ENCODE measurements at places on chromosomes 3 and 15.

DNA sequence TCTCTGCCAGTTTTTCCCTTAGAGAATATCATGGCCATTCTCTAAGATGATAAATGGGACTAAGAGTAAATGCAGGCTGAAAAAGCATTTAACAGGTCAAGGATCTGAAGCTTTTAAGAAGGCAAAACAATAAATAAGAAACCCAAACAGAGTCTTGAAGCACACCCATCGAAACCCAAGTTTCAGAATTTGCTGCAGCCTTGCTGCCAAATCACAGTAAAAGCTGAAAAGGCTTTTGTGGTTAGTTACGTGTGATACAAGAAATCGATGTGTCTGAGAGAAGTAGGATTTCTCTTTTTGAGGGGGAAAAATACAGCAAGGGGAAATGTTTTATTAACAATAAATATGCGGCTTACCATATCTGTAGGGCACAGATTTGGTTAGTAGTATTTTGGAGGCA lies 92.0 kb downstream of the IGF1R start:
- no peak for DNase-seq

DNA sequence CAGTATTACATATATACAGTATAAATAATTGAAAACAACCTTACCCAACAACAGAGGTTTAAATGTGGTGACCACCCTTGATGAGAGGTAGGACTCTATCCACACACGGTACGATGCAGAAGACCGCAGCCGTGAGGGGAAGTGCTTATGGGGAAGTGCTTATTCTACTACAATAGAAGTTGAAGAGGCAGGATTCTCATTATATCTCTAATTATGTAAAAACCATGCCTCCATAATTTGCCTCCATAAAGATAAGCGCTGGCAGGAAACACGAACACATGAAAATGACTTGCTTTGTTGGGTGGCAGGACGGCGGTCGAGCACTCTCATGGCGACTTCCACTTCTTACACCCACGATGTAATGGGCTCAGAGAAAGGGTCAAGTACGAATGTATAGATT lies 7.2 kb upstream of the MUC13 start:
- DNase-seq: no peak

DNA sequence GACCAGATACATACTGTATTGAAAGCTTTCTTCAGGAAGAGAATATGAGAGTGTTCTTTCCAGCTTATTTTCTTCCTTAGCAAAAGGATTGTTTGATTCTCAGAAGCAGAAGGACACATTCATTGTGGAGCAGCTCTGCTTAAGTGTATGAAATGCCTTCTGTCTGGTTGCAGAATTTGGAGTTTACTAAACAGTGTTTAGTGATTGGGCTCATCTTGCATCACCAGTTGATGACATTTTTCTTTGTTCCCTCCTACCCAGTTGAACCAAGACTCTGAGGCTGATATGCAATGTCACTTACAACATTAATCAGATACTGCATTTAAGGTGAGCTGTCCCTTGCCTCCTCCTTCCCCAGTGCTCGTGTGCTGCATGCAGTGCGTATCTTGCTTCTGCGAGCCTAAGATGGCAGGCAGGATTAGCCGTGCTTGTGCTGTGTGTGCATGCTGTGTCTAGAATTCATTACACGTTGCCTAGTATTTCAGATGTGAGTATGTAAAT lies 18.4 kb downstream of the ZBTB38 start:
- DNase-seq: peak; percentile 57

GRCh38 chr3:194691481-194692283 lies 6.0 kb downstream of the FAM43A start:
- DNase-seq: peak; percentile 32

- DNase-seq: no peak
Observed at GRCh38 chr3:81375921-81376320, 385.5 kb downstream of the GBE1 start.

DNA sequence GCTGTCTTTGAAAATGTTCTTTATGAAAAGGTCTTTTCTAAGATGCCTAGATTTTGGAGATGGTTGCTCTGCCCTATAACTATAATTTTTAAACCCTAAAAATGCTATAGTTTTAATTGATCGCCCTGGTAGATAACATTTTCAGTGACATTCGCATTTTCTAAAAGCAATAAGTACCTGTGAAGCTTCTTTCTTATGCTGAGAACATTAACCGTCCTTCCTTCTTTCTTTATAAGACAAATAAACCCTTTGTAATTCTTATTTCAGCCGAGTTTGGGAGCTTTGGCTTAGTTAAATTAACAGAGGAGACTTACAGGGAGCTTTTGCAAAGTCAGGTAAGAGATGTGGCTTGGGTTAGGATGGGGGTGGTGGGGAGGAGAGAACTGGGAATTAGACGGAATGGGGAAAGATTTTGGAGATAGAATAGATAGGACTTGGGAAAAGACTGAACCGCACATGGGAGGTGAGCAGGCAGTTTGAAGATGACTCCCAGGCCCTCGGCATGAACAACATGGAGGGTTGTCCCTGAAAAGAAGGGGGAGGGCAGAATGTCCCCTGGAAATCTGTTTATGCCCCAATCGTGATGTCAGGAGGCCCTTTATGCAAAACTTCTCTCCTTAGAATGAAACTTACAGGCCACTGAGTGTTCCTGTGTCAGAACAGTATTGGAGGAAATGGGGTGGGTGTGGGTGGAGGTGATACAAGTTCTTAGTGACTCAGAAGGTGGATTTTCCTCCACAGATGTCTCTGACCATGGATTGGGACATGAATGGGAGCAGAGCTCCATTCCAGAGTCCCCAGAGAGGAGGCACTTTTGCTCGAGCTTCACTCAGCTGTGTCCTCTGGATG lies 76.2 kb upstream of the LARS2 start:
- no peak for DNase-seq

GRCh38 chr3:71692139-71692538 lies 33.1 kb downstream of the EIF4E3 start:
- DNase-seq: no peak

DNA sequence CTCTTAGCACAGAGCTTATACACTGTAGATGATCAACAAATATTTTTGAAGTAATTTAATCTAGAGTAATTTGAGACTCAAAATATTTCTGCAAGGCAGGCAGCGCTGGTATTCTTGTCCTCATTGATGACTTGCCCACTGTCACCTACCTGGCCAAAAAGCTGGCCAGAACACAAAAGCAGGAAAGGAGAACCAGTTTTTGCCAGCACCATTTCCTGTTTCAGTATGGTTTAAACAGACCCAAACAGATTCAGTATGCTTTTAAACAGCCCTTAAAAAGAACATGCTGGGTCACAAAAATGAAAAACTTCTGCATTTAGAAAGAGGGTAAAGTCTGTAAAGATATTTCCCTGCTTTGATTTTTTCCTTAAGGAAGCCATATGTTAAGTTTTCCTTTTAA lies 42.3 kb upstream of the ZNF280D start:
- no peak for DNase-seq

- DNase-seq: no peak
Observed at GRCh38 chr3:170425491-170426239, 7.0 kb downstream of the CLDN11 start.

DNA sequence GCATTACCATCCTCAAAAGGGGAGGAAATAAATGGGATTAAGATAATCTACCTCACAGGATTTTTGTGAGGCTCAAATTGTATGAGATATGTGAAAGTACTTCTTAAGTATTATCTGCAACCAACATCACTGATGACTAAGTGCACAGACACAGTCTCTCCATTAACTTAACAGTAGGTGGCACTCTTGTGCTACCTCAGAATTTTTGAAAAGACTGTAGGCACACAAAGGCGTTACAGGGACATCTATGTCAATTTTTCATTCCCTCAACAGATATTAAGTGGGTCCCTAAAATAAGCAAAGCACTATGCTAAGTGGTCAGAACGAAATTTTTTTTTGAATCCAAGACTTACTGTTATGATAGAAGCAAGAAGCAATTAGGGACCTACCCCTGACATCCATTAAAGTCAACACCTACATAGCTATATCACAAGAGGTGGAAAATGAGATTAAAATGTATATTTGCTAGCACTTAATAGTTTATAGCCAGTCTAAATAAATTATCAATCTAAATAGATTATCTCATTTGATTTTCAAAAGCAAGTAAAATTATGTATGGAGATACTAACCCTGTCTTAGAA lies 52.9 kb downstream of the RYK start:
- DNase-seq: peak; percentile 69

- no peak for DNase-seq
Observed at GRCh38 chr3:15281817-15282216, 50.6 kb downstream of the SH3BP5 start.

- DNase-seq: peak; percentile 35
Observed at GRCh38 chr3:111936967-111937366, 41.9 kb upstream of the ABHD10 start.
